ENCODE measurements at places on chromosomes 5 and 9.

GRCh38 chr5:462051-462481 is 19.1 kb downstream of the EXOC3 start:
- DNase-seq = no peak

DNA sequence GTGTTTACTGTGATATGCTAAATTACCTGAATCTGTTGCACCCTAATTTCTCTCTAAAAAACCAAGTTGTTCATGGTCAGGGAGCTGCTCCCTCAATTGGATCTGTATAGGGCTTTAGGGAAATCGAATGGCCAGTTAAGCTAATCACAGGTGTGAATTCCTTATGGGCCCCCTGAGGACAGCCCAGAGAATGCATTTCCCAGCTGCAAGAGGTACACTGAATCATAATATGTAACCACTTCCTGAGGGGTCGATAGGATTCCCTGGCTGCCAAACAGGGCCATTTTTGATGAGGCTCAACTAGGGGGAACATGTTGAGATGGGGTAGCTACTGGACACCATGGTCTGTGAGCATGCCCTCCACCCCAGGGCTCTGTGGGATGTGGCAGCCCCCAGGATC is 478.6 kb downstream of the CCDC171 start:
- no peak for DNase-seq

GRCh38 chr9:128026773-128027541 is 40.2 kb downstream of the NAIF1 start:
- no peak for DNase-seq

GRCh38 chr9:126971261-126971660 is 56.7 kb downstream of the RALGPS1 start:
- no peak for DNase-seq

GRCh38 chr9:438961-439768 is 224.5 kb downstream of the DOCK8 start:
- no peak for DNase-seq

DNA sequence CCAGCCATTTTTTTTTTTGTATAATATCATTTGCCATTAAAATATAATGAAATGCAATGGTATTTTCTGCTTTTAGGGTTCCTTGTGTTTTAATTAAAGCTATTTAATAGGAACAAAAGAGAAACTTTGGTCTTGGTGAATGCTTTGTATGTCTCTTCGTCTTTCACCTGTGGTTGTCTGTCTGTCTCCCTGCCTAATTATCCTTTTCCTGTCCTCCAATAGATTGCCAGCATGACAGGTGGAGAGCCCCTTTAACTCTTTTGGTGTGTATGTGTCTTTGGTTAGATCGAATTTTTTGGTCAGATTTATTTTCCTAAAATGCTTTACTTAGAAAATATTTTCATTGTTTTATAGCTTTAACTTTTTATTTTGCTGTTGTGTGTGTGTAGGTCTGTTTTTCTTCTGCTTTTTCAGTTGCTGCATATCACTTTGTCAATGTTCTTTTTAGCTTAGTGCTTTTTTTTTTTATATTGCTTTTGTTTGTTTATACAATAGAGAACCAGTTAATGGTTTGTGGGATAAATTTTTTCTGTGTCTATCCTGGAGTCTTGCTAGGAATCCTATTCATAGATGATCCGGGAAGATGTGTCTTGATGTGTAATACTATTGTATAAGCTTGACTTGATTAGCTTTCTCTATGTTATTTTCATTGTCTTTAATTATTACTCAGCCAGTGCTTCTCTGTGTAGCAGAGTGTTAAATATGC is 8.6 kb downstream of the CHMP5 start:
- DNase-seq = no peak

DNA sequence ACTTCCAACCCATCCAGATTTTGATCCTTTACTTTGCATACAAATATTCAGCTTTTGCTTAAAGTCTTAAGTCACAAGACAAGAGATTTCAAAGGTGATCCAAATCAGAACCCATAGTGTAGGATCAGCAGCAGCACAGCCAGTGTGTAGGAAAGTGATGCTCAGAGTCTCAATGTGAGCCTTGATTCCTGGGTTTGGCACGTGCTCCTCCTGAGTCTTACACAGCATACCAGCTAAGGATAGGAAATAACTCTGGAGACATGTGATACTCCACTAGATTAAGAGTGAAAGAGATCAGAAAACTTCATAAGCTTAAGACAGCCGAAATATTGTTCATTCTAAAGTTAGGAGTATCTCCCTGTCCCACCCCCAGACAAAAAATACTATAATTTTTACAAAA is 344.9 kb downstream of the SEMA5A start:
- no peak for DNase-seq

DNA sequence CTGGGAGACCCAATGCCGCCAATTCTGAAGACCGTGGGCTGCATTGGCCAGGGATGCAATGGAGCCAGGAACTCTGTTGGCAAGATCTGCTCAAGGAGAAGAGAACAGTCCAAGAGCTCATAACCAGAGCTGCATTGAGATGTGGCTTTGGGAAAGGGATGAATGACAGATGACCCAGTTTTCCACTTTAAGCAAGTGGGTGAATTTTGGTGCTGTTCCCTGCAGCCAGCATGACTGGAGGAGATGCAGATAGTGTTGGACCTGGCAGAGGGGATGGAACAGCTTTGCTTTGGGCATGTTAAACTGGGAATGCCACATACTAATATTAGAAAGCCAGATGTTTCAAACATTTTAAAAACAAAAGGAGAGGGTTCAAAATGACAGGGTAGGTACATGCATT is 143.1 kb downstream of the FSTL4 start:
- DNase-seq = peak; percentile 31

DNA sequence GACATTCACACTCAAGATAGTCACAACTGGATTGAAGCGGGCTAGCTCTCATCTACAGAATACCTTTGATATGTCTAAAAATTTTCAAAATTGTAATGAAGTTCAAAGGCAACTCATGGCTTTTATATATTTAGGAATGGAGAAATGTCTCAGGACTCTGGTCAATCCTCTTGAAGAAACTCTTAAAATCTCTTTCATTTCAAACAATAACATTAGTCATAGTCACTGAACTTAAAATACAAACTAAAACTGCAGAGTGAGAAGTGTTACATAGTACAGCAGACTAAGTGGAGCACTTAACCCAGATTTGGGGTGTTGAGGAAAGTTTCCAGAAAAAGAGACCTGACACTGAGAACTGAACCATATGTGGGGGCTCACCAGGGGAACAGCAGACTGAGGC is 20.7 kb downstream of the FANCC start:
- no peak for DNase-seq

GRCh38 chr5:18023275-18023674 is 389.0 kb downstream of the TAF11L14 start:
- DNase-seq = no peak

GRCh38 chr9:137756045-137756744 is 121.4 kb upstream of the CACNA1B start:
- no peak for DNase-seq

DNA sequence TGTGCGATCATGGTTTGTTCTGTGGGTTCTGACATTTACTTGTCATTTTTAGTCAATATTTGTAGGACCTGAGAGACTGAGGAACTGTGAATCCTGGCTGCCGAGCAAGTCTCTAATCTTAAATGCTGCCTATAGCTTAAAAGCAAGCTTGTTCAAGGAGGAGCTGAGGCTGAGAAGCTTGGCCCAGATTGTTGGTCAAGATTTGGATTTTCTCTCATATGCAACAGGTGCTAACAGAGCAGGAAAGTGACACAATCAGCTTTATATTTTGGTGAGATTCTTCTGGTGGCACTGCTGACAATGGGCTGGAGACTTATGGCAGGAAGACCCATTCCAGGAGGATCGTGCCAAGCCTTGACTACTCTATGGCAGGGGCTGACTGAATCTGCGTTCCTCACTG is 192.5 kb downstream of the MAPKAP1 start:
- no peak for DNase-seq

DNA sequence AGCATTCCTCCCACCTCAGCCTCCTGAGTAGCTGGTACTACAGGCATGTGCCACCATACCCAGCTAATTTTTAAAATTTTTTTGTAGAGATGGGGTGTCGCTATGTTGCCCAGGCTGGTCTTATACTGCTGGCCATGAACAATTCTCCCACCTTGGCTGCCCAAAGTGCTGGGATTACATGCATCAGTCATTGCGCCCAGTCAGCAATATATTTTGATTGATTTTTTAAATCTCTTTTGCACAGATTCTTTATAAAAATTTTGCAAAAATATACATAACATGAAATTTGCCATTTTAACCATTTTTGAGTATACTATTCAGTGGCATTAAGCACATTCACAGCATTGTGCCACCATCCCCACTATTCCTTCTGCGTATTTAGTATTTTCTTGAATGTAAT is 94.0 kb downstream of the INVS start:
- no peak for DNase-seq

DNA sequence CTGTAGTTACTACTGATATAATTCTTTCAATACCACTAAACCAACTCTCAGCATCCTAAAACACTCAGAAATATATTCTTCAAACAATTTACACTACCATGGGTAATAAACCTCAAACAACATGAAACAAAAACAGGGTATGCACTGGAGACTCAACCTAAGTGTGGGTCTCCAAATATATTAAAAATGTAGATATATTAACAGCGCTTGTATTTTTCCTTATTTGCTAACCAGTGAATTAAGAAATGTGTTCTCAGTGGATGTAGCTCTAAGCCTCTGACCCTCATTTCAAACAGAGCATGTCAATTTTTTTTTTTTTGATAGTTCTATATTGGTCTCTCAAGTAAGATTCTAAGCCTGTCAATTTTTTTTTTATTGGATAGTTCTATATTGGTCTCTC is 778.5 kb upstream of the CDH10 start:
- DNase-seq = no peak

GRCh38 chr9:90142580-90142979 is 500.0 kb downstream of the DIRAS2 start:
- DNase-seq = peak; percentile 30

GRCh38 chr9:36396985-36397384 is 3.1 kb downstream of the RNF38 start:
- no peak for DNase-seq

DNA sequence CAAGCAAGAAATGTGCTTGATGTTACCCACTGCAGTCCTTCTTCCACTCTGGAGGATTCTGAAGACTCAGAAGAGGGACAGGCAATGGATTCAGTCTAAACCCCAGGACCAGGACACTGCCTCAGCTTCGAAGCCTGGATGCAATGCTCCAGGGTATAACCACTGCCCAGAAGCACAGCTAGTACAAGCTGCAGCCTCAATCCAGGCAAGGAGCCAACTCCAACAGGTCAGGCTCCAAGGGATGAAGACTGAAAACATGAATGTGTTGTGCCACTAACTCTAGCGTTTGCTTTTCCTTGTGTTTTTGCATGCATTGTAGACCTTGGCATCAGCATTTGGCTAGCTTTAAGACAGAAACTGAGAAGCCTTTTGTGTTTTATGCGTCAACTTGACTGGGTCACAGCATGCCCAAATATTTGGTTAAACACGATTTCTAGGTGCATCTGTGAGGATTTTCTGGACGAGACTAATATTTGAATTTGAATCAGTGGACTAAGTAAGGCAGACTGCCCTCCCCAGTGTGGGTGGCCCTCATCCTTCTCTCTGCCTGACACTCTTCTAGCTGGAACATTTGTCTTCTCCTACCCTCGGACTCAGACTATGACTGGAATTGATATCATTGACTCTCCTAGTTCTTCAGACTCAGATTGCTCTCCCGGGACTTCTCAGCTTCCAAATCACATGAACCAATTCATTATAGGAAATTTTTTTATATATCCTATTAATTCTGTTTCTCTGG is 20.5 kb upstream of the GPX3 start:
- DNase-seq = no peak

GRCh38 chr5:168377525-168377924 is 86.1 kb downstream of the WWC1 start:
- no peak for DNase-seq

All from putamen (tissue), 1 donor.